ENCODE measurements at places on chromosomes 1 and 21.

- DNase-seq, result no peak
Measured at GRCh38 chr1:200362421-200362820, 47.4 kb downstream of the ZNF281 start.

DNA sequence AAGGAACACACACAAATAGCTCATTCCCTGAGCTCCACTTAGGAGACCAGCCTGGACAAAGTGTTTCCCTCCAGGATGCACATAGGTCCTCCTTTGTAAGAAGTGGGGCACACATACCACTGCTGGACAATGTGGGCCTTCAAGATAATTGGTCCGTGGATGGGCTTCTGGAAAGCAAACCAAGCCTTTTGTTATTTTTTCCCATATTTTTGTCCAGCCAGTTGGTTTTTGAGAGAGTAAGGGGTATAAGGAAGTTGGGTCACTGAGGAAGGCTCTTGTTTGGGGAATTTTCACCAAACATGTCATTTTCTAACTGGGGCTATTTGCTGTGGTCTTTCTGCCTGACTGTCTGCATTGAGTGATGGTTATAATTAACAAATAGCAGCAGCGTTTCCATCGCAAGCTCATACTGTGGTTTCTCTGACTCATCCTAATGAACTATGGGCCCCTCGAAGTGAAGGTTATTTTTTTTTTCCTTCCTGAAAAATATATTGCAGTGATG lies 306.3 kb upstream of the DUSP10 start:
- no peak for DNase-seq

- DNase-seq, result no peak
Measured at GRCh38 chr1:7587773-7588456, 183.2 kb upstream of the VAMP3 start.

GRCh38 chr1:46630719-46631118 lies 14.1 kb upstream of the MOB3C start:
- no peak for DNase-seq

GRCh38 chr1:99737016-99737415 lies 29.4 kb downstream of the FRRS1 start:
- DNase-seq, result no peak

DNA sequence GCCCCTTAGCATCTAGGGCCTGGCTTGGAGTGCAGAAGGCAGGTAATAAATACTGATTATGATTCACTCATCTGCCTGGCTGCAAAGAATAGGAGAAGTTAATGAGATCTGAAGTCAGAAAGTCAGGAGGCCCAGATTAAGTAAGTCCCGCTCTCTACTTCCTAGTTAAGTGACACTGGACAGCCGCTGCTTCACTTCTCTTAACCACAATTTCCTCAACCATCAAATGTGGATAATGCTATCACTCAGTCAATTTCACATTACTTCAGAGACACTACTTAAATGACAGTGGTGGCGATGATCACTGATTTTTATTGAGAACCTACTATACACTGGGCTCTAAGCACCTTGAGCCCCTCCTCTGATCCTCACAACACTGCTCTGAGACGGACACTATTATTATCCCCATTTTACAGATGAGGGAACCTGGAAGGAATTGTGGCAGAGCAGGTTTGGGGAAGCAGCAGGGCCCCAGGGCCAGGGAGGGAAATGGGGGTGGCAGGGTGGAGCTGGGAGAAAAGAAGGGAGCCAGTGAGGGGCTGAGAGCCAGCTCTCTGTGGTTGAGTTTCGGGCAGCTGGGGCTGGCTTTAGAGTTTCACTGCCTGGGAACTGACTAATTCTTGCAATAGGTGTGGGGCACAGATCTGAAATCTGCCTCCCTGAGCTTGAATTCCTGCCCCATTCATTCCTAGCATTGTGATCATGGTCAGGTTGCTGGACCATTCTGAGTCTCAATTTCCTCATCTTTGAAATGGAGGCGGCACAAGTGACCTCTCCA lies 2.4 kb upstream of the E2F2 start:
- peak; percentile 79 for DNase-seq

- no peak for DNase-seq
Measured at GRCh38 chr1:86991549-86992186, 77.2 kb downstream of the HS2ST1 start.

DNA sequence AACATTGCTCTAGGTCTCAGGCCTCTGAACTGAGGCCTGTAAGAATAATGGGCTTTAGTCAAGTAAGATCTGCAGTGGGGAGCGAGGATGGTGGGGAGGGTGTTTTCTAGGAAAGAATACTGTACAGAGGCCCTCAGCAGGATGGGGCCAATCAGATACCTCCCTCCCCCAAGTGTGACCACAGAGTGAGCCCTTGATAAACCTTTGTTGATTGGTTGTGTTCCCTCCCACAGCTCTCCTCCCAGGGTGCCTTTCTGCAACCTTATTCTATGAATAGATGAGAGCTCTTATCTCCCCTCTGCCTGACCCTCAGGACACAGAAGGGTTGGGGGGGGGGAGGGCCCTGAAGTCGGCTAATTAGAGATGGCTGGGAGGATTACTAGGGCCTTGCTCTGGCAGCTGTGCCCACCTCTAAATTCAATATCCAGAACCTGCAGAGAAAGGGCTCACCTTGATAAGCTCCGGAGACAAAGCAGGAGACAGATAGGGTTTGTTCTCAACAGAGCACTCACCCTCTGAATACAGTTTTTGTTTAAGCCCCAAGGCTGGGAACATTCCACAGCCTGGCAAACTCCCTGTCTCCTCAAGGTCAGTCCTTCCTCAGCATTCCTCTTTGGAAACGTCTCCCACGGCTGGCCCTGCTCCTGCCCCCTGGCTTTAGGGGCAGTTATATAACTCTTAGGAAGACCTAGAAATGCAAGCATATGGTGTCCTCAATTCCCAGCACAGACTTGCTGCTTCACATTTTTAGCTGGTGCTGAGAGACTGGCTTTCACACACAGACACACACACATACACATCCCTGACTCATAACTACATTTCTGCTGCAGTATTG lies 42.9 kb downstream of the ATP1A1 start:
- no peak for DNase-seq

DNA sequence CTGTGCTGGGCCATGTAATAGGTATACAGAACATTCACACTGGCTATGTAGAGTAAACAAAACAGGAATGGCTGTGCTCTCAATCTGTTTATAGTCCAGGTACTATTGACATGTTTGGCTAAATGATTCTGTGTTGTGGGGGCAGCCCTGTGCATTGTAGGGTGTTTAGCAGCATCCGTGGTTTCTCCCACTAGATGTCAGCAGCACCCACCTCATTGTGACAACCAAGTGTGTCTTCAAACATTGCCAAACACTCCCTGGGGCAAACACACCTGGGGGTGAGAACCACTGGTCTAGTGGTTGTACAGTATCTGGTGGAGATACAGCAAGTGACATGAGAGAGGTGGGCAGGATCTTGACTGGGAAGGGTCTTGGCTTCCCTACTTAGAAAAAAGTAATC lies 80.4 kb upstream of the SPATA6 start:
- no peak for DNase-seq

DNA sequence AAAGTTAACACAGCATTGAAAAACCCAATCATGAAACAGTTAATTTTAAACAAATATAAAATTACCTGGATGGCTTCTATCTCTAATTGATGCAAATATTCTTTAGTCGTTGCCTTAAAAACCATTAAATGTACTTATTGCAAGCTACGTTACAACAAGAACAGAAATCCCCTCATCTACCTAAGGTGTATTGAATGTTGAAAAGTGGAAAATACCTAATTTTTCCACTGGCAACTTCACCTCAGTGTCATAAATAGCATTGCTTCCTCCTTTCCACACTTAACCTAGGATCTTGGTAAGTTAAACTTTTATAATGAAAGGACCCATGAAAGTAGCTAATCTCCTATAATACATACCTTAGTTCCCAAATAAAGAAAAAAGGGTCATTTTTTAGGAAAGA lies 5.4 kb downstream of the GADD45A start:
- DNase-seq, result no peak

DNA sequence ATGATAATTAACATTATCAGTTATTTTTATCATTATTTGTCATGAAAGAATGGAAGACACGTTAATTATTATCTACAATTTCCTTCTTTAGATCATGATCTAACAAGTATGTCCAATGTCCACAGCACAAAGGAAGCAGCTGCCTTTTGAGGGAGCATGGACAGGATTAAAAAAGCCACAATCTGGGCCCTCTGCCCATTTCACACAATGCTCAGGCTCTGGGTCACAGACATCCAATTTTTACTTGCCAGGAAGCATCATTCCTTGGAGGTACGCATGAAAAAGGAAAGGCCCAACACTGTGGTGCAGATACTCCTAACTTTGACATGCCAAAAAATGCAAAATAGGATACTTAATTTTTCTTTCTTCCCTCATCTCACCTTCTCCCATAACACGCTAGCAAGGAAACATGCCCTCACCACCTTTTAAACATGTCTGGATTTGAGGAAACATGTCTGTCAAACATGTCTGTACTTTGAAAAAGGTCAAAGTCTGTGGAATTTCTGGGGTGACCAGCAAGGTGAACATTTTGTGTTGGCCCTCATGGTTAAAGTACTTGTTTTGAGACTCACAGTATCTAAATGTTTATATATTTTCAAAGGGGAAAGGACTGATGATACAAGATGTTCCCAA lies 40.0 kb downstream of the GADD45A start:
- no peak for DNase-seq

GRCh38 chr1:19411612-19412011 lies 73.7 kb downstream of the CAPZB start:
- DNase-seq, result no peak

- no peak for DNase-seq
Measured at GRCh38 chr1:151720125-151720524, 1.2 kb upstream of the RIIAD1 start.

GRCh38 chr1:37169743-37170275 lies 135.5 kb upstream of the GRIK3 start:
- DNase-seq, result no peak

DNA sequence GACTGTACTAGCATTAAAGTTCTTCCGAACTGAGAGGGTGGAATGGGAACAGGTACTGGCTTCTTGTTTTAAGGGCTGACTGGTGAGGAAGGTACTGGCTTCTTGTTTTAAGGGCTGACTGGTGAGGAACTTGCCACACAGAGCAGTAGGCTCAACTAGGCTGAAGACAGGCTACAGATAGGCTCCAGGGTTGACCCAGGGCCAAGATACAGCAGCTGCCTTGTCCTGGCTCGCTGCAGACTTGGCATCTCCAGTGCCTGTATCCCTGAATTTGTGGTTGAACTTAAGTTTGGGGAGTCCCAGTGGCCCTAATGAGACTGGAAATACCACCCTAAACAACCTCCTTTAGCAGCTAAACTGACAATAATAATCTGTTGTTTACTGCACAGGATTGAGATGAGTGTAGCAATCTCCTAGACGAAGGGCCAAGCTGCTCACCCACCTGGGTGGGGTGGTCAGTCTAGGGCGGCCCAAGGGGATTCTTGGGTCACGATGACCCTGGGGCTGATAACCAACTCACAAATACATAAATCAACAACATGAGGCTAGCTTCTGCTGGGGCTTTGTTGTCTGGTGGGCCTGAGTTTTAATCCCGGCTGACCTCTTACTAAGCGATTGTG lies 227.1 kb downstream of the DISC1 start:
- DNase-seq, result no peak
